ENCODE measurements at places on chromosomes 7 and 10. TPM values are rescaled to one million over a fixed set of nuclear protein-coding genes. Genes with fewer than 3 reads are reported as not detected.
A peak's percentile ranks its signal among the peaks of the same experiment; 100 is the strongest.

DNA sequence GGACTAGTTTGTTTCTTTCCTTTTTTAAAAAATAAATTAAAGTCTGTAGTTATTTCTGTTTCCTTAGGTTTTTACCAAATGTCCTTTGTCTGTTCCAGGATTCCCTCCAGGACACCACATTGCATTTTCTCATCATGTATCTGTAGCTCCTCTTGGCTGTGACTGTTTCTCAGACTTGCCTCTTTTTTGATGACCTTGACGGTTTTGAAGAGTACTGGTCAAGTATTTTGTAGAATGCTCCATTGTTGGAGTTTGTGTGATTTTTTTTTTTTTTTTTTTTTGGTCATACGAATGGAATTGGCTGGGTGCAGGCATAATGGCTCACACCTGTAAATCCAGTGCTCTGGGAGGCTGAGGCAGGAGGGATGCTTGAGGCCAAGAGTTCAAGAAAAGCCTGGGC, 127.1 kb upstream of the BMPER start:
- DNase-seq: no peak

PTF1A gene
- total RNA-seq: not detected

- DNase-seq: no peak
Observed at GRCh38 chr10:113493882-113494301, 59.0 kb upstream of the HABP2 start.

DNA sequence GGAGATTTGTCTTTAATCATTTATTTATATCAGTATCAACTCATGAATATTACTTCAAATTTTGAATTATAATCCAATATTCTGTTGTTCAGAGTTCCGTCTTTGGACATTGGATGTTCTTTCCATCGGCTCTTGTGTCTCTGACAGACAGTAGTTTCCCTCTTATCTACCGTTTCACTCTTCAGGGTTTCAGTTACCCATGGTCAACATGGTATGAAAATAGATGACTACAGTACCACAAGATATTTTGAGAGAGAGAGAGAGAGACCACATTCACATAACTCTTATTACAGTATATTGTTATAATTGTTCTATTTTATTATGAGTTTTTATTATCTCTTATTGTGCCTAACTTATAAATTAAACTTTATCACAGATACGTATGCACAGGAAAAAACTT, 6.8 kb downstream of the SHTN1 start:
- DNase-seq: no peak

CPN1 gene
- not detected for total RNA-seq

PDE6C gene
- not detected for total RNA-seq

DNA sequence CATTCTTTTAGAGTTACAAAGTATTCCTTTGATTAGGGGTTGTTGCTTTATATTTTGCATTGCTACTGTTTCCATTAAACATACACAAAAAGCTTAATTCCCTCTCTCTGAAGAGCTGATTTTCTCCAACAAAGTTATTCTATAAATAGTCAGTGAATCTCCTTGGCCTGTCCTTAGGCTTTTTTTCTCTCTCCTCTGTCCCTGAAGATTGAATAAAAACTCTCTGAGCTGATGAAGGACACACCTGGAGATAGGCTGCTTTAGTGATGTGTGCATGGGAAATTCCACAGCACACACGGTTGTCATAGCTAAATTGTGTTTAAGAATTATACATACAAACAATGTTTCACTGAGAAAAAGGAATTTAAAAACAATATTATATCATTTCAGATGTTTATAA, 90.5 kb upstream of the TMEM106B start:
- no peak for DNase-seq

C7orf57 gene
- total RNA-seq: not detected

DNA sequence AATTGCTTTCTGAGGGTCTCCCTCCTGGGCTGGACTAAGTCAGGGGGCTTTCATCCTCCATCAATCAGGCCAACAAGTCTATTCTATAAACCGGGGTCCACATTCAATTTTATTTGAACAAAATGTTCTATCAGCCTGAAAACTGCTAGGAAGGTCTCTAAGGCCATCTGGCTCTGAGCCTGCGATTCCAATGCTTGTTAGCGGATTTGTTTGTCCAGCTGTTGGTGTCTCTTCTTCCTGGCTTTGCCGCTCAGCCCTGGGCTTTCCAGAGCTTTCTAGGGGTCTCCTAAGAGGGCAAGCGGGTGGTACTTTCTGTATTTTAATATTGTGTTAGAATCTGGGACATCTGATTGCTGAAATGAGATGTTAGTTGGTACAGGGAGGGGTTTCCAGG, 136.7 kb downstream of the VIPR2 start:
- DNase-seq: no peak

DNA sequence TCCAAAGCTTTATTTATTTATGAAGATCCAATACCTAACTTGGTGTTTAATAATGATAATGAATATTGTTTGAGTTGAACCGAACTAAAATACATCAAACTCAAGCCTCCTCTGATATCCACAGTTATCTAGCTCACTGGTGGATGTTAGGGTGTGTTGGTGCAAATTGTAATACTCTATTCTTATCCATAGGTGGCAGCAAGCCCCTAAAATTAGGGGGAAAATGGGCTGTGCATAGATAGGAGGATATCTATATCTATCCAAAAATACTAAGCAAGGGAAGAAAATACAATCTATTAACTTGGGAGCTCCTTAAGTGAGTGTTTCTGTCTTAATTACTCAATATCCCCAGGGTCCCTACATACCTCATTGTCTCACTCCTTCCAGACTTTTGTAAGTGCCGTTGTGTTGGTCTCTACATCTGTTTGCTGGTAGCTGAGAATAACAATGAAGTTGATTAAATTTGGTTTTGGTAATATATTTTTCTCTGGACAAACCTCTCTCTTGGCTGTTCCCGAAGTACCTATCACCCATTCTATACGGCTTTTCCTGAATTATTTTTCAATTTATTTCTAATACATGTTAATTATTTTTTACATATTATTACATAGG, 55.0 kb upstream of the VWDE start:
- peak; percentile 4 for DNase-seq

DNA sequence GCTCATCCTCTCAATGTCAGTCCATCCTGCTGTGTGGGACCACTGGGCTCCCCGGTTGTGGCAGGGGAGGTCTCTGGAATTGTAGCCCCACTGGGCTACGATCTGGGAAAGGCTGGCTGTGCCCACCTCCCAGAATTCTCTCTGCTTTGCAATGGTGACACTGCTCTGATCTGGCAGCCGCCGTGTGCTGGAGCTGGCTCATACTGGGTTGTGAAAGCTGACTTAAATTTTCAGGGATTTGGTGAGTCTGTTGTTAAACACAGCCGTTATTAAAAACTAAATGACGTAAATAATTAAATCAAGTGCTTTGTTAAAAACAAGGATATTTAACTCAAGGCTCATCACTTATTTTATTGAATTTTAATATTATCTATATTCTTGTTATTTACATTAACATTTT, 160.0 kb downstream of the TAX1BP1 start:
- DNase-seq: no peak

NUTM2A gene
- total RNA-seq: 1.2 TPM

GRCh38 chr10:108241166-108241565, 1076.7 kb upstream of the SORCS1 start:
- DNase-seq: no peak

GPAM gene
- 9.8 TPM for total RNA-seq

- no peak for DNase-seq
Observed at GRCh38 chr10:78072504-78072903, 38.8 kb downstream of the RPS24 start.

DNA sequence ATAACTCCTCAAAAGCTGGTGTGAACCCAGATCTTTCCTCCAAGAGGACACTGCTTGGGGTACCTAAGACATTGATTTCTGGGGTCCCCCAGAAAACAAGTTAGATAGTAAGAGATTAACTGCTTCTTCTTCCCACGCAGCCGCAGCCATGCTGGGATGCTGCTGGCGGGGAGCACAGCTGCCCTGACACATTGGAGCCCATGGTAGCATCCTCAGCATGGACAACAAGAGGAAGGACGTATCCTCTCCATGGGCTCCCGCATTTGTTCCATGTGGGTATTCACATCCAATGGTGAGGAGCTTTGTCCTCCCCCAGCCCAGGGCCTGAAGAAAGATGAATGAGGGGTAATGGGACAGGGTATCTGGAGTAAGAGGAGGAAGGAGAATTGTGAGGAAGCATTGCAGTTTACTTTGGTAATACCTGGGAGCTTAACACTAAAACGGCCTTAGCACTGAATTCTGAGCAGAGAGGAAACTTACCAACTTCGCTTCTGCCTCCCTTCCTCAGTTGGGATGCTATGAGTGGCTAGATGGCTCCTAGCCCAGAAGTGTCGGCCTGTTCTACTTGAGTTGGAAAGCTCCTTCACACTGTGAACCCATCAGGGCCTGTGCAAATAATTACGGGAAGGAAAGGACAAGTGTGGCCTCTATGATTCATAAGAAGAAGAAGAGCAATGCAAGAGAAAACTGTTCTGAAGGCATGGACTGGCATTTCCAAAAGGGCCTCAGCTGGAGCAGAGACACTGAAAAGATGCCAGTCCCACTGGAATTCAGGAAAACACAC, 43.9 kb downstream of the C10orf120 start:
- DNase-seq: no peak

GRCh38 chr7:140003913-140004382, 58.8 kb downstream of the PARP12 start:
- DNase-seq: peak; percentile 26

DNA sequence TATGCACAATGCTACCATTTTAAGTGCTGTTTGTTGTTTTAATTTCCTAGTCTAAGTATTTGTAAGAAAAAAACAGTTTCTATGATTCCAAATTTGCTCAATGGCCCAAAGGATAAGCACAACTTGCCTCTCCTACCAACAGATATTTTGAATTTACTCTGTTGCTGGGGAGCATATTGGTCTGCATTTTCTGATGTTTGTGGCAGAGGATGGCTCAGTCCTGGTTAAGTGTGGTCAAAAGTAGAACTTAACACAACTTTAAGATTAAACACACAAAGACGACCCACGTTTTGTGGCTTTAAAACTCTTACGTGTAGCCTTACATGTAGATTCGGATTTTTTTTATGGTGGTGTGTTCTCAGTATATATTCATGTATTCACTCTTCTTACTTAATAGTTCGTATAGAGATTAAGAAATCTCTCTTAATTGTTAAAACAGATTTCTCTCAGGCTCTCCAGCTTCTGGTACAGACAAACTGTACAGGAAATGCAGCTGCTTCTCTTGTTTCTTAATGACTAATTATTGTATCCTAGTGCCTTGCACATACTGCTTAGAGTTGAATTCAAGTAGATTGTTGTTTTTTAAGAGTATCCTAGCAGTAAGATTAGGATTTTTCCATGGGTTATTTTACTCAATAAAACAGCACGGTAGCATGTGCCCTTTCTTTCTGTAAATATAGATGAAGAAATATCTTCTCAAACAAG, 86.2 kb downstream of the GPR85 start:
- DNase-seq: no peak

DNA sequence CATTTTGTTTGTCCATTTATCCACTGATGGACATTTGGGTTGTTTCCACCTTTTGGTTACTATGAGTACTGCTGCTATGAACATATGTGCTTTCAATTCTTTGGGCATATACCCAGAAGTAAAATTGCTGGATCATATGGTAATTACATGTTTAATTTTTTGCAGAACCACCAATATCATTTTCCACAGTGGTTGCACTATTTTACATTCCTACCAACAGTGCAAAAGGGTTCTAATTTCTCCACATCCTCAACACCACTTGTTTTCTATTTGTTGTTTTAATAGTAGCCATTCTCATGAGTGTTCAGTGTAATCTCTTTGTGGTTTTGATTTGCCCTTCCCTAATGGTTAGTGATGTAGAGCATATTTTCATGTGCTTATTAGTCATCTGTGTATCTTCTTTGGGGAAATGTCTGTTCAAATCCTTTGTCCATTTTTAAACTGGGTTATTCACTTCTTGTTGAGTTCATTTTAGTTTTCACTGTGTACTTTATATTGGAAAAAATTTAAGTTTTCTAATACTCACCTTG, 101.9 kb downstream of the HIBADH start:
- peak; percentile 90 for DNase-seq

CHST15 gene
- total RNA-seq: 20.6 TPM

FGL2 gene
- total RNA-seq: not detected

ADRA2A gene
- 1.5 TPM for total RNA-seq

TRIL gene
- total RNA-seq: 0.72 TPM

GRCh38 chr7:118288098-118288497, 63.6 kb downstream of the ANKRD7 start:
- no peak for DNase-seq

GRCh38 chr7:75591467-75592255, 99.5 kb downstream of the SPDYE5 start:
- DNase-seq: no peak

LLCFC1 gene
- not detected for total RNA-seq

DNA sequence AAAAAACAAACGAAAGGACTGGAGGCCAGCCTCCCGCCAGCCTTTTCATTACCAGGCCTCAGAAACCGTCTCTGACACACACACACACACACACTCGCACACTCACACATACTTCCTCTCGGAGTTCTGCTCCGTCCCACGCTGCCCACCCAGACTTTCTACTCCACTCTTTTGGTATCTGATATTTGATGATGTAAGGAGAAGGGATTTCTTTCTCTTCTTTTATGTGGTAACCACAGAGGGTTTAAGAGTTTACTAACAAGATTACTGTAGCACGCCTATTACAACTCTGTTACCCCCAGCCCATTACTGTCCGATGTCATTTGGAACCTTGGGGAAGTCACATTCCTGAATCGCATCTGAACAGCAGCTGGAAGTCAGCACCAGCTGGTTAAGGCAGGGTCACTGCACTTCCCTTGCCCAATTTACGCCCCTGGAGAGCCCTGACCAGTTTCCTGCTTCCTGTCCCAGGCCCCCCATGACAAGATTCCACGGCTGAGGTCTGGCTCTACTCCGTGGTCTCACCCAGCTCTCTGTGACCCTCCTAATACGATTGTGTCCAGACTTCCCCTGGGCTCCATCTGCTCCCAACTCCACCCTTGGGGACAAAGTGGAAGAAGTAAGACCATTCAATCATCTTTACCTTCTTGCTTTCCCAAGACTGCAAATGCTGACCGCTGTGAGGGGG, 1.1 kb downstream of the DENND2A start:
- peak; percentile 95 for DNase-seq

DNA sequence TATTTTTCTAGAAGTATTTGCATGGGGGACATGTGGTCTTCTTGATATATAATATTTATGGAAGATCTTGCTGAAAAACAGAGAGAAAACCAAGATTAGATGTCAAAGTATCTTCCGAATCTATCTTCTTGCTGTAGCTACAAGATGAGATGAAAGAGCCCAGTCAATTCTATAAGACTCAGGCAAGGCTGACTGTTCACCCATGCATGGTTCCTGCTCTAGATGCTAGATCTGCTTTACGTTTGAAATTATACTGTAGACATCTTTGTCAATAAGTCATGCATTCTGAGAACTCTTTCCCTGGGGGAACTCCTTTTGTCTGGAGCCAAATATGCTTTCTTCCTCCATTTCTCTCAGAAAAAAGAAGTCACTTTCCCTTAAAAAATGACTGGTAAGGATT, 1292.0 kb downstream of the XPNPEP1 start:
- no peak for DNase-seq

DNA sequence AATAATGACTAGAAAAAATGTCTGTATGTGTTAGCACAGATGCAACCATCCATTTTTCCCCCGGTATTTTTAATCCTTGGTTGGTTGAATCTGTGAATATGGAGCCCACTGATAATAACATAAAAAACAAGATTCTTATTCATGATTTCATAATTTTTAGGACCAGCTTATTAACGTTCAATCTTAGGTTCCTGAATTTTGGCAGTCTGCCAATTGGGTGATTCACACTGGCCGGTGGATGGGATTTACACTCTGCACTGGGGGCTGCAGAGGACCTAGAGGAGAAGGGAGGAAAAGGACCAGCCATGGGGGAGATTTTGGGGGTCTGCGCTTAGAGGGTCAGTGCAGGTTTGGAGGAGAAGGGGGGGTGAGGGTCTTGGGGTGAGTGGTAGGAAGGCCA, 327.9 kb downstream of the ACTR3B start:
- DNase-seq: no peak

NOS3 gene
- total RNA-seq: 2.0 TPM

STEAP4 gene
- not detected for total RNA-seq
